ENCODE measurements at places on chromosomes 4 and X.
A peak's percentile ranks its signal among the peaks of the same experiment; 100 is the strongest.

DNA sequence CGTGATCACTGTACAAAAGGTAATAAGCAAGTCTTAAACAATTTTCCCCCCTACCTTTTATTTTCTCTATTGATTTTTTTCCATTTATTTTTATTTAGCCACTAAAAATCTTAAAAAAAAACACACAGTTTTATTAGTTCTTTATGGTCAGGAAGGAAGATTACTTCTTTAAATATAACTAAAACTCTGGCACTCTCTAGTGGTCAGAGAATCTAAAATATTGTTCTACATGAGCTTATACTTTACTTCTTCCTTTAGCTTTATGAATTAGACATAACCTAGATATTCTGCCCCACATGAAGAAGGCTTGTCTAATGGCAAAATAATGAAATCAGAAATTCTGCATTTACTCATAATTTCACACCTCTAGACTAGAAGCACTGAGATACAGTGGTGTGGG is 135.2 kb downstream of the PDE5A start:
- peak; percentile 22 for DNase-seq

GRCh38 chrX:18971506-18971905 is 12.4 kb downstream of the PHKA2 start:
- no peak for DNase-seq

DNA sequence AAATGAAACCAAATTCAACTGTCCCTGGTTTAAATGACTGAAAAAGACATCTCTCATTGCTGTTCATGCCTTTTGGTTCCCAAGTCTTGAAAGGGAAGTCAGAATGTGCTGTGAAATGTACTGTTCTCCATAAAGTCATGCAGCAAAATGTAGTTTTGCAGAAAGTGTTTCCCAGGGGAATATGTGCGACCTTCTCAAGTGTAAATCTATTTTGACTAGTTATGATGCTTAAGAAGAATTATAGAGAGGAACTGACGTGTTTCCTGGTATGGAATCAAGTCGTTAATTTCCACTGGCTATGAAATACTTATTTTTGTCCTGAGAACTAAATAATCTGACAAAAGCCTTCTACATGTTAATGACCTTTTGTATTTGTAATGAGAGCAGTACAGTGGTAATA is 223.1 kb downstream of the CLCN4 start:
- no peak for DNase-seq

DNA sequence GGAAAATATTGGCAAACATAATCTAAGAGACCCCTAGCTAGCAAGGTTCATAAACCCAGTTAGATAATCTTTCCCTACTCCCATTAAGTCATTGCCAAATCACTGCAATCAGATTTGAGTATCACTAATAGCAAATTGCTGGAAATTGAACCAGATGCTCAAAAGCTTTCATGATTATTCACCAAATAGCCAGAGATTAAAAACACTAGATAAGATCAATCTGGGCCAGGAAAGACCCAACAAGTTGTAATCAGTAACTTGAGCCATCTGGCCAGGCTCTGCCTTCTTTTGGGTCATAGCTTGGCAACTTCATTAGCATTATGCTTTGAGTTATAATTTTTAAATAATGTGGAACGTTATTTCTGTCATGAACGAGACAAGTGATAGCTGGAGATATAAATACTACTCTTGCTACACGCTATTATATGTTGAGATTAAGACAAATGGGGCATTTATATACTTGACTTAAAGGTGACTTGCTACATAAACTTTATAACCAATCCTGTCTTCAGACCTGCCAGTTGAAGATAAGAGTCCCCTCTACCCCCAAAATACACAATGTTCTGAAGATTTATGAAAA is 196.6 kb upstream of the EDNRA start:
- DNase-seq, result no peak

DNA sequence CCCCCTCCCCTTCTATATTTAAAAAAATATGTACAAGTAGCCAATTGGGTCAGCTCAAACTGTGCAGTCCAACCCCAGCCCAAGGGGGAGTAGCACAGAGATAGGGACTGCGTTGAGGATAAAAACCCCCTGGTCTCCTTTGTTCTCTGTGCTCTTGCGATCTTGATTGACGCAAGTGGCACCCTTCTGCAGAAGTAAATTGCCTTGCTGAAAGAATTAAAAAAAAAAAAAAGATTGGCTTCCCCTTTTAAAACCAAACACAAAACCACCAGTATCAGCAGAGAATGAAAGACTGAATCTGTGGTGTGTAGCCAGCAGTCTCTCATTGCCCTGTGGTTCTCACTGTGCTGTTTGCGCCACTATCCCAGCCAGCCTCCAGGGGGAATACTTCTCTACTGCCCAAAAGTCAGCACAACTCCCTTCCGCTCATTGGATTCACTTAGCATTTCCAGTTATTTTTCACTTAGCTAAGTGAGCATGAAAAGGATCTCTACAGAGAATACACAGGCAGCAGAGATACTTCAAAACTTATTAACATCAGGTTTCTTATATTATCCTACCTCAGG is 29.7 kb downstream of the MANBA start:
- DNase-seq, result no peak

- no peak for DNase-seq
Observed at GRCh38 chrX:68183612-68184214, 249.6 kb downstream of the OPHN1 start.

GRCh38 chr4:25863831-25864418 is 1.1 kb upstream of the SEL1L3 start:
- DNase-seq, result no peak

- DNase-seq, result peak; percentile 85
Observed at GRCh38 chr4:104494822-104495559, at the start of gene CXXC4. CXXC4 (minus strand) TSS chr4:104494894; CDS start chr4:104491802, 3,092 bp downstream.

DNA sequence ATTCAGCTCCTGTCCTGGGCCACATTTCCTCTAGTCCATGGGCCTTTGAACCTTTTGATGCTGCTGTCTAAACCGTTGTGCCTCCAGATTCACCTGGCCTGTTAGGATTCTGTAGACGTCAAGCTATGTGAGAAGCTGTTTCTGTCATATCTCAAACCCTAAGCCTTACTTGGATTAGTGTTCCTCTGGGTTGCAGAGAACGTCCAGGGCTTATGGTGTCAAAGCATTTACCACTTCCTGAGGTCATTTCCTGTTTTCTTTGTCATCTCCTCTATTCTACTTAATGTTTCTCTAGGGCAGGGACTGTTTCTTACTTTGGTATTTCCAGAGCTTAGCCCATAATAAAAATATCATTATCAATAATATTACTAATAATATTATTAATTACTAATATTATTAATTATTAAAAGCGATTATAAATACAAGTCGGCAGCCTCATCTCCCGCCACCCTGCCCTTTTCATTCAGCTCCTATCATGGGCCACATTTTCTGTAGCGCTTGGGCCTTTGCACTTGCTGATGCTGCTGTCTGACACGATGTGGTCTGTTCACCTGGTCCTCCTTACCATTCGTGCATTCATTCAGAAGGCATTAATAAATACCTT is 19.1 kb downstream of the PRIMPOL start:
- no peak for DNase-seq

GRCh38 chr4:81562093-81562492 is 90.4 kb upstream of the RASGEF1B start:
- DNase-seq, result peak; percentile 70

DNA sequence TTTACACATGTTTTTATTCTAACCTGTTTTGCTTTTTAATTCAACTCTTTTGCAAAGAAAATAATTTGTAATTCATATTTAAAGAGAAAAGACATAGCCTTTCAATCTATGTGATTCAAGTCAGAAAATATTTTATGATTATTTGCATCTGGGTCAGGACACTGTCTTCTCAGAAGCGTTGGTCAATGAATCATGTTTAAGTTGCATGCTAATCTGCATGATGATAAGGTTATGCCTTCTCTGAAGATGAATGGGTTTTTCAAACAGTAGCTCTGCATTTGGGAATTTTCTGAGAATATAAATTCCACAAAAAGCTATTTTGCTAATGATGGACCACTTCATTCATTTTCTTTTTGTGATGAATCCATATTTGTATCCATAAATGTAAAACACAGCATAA is 282.5 kb downstream of the TMA16 start:
- no peak for DNase-seq

GRCh38 chr4:36863601-36864000 is 380.9 kb upstream of the NWD2 start:
- no peak for DNase-seq

DNA sequence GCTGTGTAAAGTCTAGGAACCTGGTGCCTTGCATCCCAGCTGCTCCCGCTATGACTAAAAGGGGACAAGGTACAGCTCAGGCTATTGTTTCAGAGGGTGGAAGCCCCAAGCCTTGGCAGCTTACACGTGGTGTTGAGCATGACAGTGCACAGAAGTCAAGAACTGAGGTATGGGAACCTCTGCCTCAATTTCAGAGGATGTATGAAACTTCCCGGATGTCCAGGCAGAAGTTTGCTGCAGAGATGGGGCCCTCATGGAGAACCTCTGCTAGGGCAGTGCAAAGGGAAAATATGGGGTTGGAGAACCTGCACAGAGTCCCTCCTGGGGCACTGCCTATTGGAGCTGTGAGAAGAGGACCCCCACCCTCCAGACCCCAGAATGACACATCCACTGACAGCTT is 76.6 kb downstream of the DDX60 start:
- DNase-seq, result no peak

DNA sequence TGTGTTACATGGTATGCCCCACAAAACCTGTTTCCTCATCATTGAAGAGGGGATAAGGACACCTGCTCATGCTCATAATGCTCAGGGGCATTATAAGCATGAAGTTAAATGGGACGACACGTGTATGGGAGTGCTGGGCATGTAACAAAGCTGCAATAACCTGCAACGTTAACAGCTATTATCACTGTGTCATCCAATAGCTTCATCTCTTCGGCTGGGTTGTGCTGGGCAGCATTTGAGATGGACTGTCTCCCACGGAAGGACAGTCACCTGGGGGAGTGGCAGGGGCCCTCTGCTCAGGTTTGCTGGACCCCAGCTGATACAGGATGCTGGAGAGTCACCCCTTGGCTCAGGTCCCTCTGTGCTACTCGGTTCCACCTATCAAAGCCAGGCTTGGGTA is 94.5 kb downstream of the NSUN7 start:
- DNase-seq, result no peak

- DNase-seq, result peak; percentile 18
Observed at GRCh38 chrX:34365471-34365870, 233.4 kb upstream of the FAM47A start.

- DNase-seq, result no peak
Observed at GRCh38 chr4:47367761-47368160, 95.7 kb downstream of the COMMD8 start.

DNA sequence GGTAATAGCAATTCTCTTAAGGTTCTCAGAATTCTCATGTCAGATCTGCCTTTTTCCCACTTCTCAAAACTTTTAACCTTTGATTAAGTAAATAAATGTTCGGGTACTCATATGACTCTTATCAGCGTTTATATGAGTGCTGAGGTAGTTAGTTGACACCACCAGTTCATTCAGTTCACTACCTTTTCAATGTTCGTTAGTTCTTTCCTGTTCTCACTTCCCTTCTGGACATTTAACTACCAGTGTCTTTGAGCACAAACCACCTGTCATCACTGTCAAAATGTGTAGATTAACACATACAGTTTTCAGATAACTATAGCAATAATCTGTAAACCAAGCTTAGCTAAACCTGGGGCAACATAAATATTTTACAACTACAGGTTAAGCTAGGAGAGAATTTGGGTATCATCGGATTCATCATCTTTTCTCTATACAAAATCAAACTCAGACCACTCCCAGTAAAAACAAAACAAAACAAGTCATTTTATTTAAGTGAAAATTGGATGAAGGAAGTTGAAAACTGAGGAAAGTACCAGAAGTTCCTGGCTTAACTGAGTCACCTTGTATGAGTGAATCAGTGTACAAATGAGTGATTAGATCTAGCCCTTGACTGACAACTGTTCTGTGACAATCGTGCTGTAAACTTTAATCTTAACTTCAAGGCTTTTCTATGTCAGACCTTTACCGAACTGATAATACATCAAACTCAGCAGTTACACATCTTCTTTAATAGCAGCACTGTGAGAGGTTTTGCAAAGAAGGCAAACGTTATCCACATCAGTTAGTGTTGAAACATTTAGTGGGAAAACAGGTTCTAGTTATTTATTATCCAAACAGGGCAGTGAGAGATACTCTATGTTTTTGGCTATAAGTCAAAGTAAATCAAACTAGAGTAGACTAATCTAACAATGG is 41.9 kb downstream of the ARHGEF38 start:
- no peak for DNase-seq

DNA sequence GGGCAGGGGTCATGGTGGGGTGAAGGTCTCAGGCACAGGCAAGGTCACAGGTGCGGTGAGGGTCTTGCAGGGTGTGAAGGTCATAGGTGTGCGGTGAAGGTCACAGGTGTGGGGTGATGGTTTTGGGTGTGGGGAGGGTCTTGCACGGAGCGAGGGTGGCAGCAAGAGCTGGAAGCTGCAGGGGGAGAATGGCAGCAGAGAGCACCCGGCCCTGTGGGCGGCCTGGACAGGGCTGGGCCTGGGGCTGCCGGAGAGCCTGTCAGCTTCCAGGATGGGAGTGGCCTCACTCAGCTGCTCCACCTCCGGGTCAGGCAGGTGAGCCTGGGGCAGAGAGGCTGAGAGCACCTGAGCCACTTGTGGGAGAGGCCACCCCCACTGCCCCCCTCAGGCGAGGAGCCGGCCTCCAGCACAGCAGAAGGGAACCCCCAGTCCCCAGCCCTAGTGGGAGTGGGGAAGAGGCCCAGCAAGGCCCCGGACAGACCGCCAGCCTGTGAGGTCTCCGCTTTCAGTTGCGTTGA is 1.5 kb downstream of the MSANTD1 start:
- no peak for DNase-seq

GRCh38 chr4:113844369-113844768 is 82.8 kb upstream of the CAMK2D start:
- no peak for DNase-seq

GRCh38 chrX:111376486-111376885 is 35.5 kb downstream of the DCX start:
- DNase-seq, result no peak

DNA sequence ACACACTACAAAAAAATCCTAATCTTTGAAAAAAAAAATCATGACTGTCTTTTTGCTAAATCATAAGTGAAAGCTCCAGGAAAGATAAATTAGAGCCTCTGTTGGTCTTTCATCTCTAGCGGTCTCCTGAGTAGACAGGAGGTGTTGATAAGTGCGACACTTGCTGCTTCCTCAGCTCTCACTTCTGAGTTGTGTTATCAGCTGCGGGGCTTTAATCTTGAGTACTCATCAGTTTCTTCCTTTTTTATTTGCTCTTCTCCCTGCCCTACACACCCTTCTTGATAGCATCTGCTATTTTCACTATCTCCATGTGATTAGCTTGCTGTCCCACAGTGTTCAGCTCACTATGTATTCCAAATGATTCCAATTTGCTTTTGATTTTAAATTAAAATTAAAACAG is 1449.2 kb downstream of the C4orf33 start:
- no peak for DNase-seq

- no peak for DNase-seq
Observed at GRCh38 chr4:173528378-173529321, 1.4 kb downstream of the HAND2 start.

Measured in pons (tissue), 1 donor.